ENCODE measurements at places on chromosomes 11 and 22.

GRCh38 chr11:35078470-35078735 lies 60.6 kb upstream of the CD44 start:
- no peak for DNase-seq

GRCh38 chr11:21653951-21654421 lies 538.9 kb upstream of the ANO5 start:
- DNase-seq: no peak

GRCh38 chr22:44195189-44195871 lies 14.6 kb downstream of the PARVG start:
- no peak for DNase-seq

DNA sequence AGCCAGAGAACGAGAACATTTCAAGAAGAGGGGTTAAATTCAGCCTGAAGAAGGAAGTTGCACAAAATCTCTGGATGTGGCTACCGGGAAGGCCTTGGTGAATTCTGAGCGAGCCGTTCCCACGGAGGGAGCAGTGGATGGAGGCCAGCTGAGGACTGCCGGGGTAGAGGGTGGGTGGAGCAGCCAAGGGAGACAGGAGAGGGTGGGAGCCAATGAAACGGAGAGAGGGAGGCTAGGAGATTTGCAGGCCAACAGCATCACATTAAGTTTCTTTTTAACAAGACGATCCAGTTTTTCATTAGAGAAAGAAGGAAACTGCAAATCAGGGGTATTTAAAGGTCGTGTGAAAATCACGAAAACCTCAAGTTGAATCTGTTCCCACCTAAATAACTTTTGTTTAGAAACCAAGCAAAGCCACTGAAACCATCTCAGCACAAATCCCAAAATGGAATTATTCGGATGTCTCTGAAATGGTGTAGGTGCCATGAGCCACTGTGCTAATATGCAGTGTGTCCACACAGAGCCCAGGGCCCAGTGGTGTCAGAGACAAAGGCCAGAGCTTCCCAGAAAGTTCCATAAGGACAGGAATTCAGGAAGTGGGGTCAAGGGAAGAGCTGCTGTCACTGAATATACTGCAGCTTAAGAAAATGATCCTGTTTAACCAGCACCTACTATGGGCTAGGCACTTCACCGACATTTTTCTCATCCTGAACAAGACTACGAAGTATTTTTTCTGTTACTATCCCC lies 59.7 kb upstream of the SLC35C1 start:
- DNase-seq: no peak

DNA sequence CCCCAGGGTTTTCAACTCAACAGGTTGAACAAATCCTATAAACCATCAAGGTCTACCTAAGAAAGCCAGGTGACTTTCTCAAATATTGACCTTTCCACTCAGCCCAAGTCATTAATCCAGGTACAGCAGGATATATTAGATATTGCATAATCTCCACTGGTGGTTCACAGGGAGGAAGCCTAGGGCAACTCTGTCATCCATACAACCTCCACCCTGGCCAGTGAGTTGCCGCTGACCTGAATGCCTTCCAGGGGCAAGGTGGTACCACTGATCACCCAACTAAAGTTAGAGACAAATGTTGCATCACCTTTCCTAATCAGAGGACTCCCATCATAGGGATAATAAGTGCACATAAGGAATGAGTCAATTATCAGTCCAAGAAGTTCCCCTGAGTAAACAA lies 22.9 kb downstream of the GUCD1 start:
- DNase-seq: no peak

DNA sequence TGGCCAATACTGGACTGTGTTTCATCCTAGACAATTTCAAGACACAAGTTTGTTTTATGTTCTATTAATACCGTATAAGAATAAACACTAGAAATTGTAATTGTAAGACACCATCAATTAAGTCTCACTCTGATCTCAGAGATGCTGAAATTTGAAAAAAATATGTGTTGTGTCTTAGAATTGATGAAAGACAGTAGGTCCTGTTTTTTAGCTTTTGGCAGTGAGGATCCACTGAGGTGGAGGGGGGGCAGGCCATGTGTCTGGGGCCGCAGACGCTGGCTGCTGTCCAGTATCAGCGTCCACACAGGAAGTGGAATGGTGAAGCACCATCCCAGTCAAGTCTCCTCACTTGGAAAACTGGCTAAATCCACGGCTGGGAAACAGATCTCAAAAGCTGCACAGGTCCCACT lies 22.5 kb upstream of the ALG8 start:
- no peak for DNase-seq

All from SW 1271 (cell line).